MV-4-11 (cell line): ENCODE measurements at places on chromosomes 2 and 18.

DNA sequence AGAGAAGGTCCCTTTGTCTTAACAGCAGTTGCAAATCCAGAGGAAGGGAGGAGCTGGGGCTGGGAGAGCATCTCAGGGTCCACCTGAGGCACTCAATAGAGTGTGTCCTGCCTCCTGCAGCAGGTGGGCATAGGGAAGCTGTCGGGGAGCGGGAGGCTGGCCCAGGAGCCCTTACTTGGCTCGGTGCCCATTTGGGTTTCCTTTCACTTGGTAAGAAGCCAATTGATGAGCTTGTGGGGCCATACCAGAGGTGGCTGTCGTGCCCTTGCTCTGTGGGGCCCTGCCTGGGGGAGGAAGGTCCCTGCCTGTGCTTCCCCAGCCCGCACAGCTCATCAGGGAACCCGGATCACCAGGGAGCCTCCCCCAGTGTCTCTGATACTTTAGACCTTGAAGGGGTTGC, 229.7 kb downstream of the DYSF start:
- DNase-seq, result no peak

GRCh38 chr2:167689444-167689843, 558.0 kb downstream of the STK39 start:
- no peak for DNase-seq

DNA sequence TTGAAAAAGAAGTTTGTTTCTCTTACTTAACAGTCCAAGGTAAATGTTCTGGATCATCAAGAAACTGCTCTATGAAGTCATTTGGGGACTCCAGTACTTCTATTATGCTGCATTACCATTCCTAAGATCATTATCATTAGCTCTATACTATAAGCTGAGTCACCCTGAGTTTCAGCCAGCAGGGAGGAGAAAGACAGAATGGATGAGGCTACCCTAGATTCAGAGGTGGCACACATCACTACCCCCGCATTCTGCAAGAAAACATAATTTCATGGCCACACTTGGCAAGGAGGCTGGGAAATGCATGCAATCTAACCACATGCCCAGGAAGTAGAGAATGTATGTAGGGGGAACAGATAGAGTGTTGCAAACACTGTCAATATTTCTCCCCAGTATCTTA, 16.6 kb upstream of the LNPK start:
- no peak for DNase-seq

GRCh38 chr18:8212896-8213780, 396.1 kb upstream of the RAB12 start:
- DNase-seq, result no peak

DNA sequence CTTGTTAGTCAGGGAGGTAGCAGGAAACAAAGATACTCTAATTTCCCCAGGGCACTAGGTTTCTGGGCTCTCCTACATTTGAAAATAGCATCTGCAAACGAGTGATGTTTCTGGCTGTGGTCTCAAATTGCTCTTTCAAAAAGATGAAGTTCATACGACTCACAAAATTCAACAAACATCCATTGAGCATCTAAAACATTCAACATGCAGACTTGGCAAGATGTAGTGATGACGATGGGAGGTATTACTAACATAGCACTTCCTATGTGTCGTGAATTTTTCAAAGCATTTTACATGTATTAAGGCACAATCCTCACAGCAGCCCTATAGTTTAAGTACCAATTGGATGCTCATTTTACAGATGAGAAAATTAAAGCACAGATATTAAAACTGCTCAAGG, 5.2 kb downstream of the CCBE1 start:
- DNase-seq, result no peak

GRCh38 chr2:147998203-147998602, 22.3 kb downstream of the ORC4 start:
- DNase-seq, result no peak

DNA sequence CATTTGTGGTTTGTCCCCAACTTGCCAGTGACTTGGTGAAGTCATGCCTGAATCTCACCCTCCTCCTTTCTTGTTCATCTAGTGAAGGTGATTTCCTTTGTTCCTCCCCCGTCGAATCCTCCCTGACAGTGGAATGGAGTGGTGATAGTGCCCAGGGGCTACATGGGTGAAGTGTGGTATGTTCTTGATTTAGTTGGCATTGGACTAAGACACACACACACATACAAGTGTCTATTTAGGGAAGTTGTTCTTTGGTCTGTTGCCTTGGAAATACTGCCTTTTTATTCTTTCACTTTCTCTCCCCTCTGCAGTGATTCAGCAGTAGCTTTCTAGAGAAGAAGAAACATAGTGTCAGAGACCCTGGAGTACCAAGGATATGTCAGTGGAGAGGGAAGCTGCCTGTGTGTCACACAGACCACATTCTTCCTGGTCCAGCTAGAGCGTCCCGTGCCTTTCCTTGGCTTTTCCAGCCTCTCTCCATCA, 10.9 kb downstream of the INPP4A start:
- DNase-seq, result peak; percentile 91

GRCh38 chr18:11733031-11733430, 44.0 kb downstream of the GNAL start:
- peak; percentile 45 for DNase-seq

DNA sequence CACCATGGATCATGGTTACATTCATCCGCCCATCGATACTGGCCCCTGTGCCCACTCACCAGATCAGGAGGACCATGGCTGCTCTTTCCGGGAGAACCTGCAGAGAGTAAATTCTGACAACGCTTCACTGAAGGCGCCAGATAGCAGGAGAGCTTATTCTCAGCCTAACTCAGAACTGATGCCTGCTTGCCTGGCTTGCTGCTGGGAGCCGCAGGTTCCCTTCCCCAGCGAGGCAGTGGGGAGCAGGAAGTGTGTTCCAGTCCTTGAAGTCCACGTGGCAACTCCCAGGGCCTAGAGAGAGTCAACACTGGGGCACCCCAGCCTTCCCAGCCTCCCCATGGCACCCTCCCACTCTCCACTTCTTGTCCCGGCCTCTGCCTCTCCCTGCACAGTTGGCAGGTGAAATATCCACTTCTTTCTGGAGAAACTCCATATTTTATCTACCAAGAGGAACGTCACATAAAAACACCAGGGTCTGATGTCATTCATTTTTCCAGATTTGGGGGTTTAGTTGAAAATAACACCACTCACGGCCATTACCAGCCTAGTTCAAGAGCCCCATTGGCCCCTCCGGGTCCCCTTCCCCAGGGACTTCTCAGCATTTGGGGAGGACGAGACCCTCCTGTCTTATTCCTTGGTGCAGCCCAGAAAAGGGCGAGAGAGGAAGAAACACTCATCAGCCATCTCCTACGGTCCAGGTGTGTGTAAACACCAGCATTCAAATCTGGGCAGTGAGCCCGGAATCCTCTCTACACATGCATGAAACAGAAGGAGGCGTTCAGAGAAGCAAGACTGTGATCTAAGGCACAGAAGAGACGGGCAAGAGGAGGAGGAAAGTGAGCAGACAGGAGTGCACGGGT, 3.5 kb upstream of the TUBB6 start:
- no peak for DNase-seq

- DNase-seq, result no peak
These were observed 15.2 kb upstream of the TMEM178A start for GRCh38 chr2:39650468-39650867.

GRCh38 chr18:11074889-11075288, 74.5 kb downstream of the PIEZO2 start:
- no peak for DNase-seq

DNA sequence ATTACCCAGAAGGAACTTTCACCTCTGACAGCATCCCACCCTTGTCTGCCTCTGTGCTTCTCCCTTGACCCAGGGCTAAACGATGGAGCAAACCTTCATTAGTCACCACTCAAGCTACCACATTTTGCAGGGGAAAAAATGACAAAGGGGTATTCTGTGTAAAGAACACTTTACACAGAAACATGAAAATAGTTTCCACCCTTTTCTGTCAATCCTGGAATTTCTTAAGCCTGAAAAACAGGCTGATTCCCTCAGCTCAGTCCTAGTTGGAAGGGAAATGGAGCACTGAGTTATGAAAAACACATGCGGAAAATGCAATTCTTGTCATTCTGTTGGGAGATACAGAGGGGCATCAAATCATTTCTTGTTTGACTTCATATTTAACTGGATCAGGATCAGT, 175.0 kb upstream of the HNRNPA3 start:
- DNase-seq, result no peak

DNA sequence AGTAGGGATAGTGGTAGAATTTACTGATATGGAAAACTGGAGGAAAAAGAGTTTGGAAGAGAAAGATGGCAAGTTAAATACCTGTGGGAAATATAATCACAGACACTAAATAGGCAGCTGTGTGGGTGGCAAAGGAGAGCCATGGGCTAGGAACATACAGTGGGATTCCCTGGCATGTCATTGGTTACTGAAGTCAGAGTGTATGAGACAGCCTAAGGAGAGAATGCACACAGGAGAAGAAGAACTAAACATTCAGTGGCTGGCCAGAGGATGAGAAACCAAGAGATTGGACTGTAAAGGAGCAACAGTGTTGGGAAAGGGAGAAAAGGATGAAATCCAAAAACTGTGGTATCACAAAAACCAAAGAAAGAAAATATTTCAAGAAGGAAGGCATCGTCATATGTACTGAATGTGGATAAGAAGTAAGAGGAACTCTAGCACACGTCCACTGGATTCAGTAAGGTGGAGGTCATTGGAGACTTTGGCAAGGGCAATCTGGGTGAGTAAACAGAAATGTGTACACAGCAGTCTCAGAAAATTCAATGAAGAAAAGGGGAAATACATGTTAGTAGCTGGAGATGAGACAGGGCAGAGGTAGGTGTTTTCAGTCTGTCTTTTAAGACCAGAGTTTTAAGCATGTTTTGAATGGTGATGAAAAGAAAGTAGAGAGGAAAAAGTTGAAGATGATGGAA, 83.3 kb downstream of the SPIRE1 start:
- DNase-seq, result no peak

DNA sequence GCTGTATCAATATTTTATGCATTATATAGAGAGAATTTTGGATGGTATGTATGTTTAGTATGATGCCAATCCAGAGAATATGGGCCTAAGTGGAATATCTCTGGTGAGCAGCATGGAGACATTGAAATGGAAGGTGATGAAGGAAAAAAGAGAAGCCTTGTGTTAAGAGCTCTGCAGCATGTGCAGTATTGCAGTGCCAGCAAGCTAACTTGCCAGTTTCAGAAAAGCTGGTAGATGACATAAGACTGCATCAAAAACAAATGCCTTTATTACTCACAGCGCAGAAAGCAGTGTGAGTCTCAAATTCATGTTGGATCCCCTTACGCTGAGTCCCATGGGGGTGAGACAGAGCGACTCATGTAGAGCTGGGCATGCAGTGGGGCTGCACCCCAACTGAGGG, 280.2 kb downstream of the CTNNA2 start:
- no peak for DNase-seq

- no peak for DNase-seq
These were observed 97.5 kb upstream of the FSHR start for GRCh38 chr2:49251766-49252165.

- DNase-seq, result peak; percentile 71
These were observed 40.3 kb upstream of the SCG2 start for GRCh38 chr2:223642506-223642905.

GRCh38 chr2:133777574-133777960, 209.3 kb upstream of the NCKAP5 start:
- no peak for DNase-seq

- no peak for DNase-seq
These were observed 119.4 kb upstream of the CAPN13 start for GRCh38 chr2:30926606-30927005.

DNA sequence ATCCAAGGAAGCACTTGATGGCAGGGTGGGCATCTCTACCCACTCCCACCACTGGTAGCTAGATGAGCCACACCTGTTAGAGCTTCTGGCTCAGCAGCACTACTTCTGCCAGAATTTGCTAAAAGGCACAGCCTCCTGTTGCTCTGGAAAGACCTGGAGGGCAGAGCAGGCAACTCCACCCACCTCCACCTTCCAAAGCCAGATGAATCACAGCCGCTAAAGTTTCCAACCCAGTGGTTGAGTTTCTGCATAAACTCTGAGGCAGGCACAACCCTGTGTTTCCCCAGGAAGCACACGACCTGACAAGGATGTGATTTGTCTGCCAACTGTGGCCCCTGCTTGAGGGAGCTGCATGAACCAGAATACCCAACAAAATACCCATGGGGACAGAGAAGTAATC, 111.6 kb upstream of the GCFC2 start:
- DNase-seq, result no peak
